ENCODE measurements at places on chromosomes 1 and 21.

- DNase-seq = no peak
Measured at GRCh38 chr21:34644825-34645224, 24.0 kb upstream of the CLIC6 start.

DNA sequence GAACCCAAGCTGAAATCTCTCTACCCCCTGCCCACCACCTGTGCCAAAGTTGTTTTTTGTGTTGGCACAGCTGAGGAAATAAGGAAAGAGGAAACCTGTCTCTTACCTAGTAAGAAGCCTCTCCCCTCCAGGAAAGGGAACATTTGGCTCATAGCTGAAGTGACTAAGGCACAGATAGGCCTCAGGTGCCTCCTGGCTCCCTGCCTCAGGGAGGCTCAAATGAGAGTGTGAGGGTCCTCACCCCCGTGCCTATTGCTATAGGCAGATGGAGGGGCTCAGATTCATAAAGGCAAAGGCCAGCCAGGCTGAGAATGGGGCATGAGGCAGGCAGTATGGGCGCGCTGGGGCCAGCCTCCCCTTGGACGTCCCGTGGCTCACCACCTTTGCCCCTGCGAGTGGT lies 7.4 kb downstream of the SLC30A2 start:
- DNase-seq = no peak

GRCh38 chr1:165853528-165854075 lies 26.2 kb downstream of the UCK2 start:
- DNase-seq = no peak

- no peak for DNase-seq
Measured at GRCh38 chr1:3503525-3503886, 49.0 kb downstream of the ARHGEF16 start.

DNA sequence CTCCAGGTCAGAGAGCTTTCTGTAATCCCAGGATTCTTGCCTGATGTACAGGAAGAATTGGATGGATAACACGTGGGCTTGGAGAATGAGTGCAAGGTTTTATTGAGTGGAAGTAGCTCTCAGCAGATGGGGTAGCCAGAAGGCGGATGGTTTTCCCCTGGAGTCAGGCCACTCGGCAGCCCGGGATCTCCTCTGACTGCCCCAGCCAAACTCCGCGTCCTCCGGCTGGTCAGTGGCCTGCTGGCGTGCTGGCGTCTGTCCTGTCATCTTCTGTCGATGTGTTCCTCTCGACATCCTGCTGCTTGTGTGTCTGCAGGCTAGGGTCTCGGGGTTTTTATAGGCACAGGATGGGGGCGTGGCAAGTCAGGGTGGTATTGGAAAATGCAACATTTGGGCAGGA lies 27.4 kb upstream of the GJA9 start:
- no peak for DNase-seq

DNA sequence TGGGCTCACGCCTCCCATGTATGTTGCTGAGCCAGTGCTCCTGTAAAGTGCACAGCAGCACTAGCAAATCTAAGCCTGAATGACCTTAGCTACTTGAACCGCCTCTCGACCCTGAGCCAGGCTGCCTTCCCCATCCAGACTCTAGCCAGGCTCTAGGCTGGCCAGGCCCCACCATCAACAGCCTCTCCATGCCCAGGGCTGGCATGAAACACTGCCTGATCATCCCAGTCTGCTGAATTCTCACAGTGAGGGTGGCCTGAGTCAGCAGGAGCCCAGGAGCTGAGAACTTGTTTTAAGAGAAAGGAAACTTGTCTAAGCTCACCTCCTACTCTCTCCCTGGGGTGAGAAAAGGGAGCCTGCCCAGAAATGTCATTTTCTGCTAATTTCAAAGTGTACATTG lies 733.3 kb downstream of the PTPRU start:
- no peak for DNase-seq

- DNase-seq = no peak
Measured at GRCh38 chr1:6500544-6501278, 9.2 kb upstream of the PLEKHG5 start.

- DNase-seq = peak; percentile 37
Measured at GRCh38 chr1:25523542-25523941, 19.9 kb upstream of the LDLRAP1 start.

DNA sequence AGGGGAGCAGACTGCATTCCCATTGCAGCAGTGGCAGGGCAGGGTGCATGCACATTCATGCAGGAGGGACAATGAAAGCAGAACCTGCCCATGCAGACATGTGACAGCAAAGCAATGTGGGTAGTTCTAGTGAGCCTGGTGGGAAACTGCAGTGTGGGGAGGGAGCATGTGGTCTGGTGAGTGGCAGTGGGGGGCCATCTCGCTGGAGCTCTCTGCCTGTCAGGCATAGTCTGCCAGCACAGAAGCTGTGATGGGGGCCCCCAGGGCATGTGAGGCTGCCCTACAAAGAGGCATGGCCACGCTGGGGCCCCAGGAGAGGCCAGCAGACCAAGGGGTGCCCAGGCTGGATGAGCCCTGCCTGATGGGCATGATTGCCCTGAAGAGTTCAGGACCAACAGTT lies 579.7 kb downstream of the PTPRC start:
- DNase-seq = no peak

- DNase-seq = no peak
Measured at GRCh38 chr1:232178191-232178590, 451.7 kb downstream of the SIPA1L2 start.

DNA sequence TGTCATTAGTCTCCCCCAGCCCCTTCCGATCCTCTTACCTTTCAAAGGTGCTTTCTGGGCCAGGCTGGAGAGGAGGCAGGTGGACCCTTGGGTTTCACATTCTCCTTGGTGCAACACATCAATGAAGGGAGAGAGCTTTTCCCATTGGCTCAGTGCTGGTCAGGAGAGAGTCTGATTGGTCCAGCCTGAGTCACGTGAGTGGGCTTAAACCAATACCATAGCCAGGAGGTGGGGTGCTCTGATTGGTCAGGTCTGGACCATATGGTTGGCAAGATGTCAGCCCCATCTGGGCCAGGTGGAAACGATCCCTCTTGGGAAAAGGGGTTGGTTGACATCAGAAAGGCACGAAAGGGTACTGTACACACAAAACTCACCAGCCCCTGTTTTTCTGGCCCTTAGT lies 44.8 kb upstream of the ABCG1 start:
- DNase-seq = no peak

Data from EL (cell line).